Dorsolateral prefrontal cortex (tissue), 122 donors: ENCODE measurements at places on chromosomes 1 and 21.

DNA sequence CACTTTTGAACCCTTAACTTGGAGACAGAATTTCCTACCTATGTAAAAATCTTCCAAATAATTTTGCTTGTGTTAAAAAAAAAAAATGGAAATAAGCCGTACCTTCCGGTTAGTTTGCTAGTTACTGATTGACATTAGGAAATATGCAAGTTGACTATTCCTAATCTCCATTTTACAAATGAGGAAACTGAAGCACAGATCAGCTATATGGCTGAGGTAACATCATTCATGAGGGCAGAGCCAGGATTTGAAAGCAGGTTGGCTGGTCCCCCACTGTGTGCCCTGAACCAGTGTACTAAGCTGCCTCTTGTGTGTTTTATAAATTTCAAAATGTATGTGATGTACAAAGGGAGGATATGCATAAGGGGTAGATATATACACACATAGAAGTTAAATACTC lies 29.6 kb downstream of the BACE2 start:
- DNase-seq, result no peak

DNA sequence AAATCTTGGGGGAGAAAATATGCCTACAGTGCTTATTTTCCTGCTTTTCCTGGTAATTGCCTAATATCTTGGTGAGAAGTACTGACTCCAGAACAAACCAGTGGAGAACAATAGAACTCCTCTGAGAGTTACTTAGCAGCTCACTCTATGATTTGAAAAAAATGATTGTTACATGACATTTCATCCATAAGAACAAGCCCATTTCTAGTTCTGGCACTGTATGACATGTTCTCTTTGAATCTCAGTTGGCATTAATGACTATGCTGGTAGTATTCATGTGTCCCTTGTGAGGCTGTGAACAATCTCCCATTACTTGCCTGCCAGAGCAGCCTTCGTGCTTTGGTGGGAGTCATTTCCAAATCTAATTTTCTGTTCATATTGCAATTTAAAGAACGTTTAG lies 58.0 kb downstream of the CLIC4 start:
- no peak for DNase-seq

DNA sequence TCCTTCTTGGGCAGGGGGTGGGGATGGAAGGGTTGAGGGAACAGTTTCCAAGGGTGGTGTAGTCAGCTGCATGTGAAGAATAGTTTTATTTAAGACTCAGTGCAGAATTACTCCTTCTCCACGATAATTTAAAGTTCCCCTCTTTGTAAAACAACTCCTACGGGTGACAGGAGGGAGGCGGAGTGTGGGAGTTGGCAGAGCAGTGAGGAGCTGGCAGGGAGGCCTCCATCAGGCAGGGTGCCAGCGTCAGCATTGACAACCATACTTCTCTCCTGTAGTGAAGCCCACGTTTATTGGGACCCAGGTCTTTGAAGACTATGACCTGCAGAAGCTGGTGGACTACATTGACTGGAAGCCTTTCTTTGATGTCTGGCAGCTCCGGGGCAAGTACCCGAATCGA lies 93.8 kb downstream of the MTR start:
- no peak for DNase-seq

DNA sequence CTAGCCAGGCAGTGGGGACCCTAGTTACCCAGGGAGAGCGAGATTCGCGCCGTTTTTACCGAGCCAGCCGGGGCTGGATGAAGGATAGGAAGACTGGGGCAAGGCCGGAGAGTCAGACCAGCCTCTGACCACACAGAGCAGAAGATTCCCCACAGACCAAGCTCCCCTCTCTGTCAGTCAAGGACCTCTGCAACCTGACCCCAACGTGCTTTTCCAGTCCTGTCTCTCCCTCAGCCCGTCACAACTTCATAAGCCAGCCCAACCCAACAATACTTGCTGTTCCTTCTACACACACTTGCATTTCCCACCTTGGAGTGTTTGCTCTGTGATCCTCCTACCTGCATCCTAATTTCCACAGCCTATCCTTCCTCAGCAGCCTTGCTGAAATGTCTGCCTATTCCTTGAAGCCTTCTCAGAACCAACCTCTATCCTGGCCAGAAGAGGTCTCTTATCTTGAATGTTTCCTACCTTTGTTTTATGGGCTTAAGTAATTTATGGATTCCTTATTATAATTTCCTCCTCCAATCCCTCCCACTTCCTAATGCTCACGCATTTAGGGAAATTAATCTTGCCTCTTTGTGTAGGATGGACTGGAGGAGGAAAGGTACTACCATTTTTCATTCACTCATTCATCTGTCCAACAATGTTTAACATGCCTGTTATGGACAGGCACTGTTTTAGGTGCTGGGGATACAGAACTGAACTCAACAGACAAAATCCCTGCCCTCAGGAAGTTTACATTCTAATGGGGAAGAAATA lies at the start of gene GSTM3:
TSS of gene GSTM3 (minus strand) at position 424 of the 759 bp plus-strand sequence. CDS start 751 bp downstream, outside the sequence.
- no peak for DNase-seq

GRCh38 chr1:13462682-13463081 lies 51.1 kb downstream of the LRRC38 start:
- DNase-seq, result no peak

- DNase-seq, result no peak
Measured at GRCh38 chr1:185157599-185158412, 839 bp downstream of the SWT1 start.

GRCh38 chr1:94068096-94068998 lies 52.6 kb downstream of the ABCA4 start:
- DNase-seq, result no peak

- DNase-seq, result no peak
Measured at GRCh38 chr1:61469365-61469764, 255.6 kb downstream of the TM2D1 start.

- no peak for DNase-seq
Measured at GRCh38 chr1:85289848-85290335, 13.5 kb upstream of the BCL10 start.

- no peak for DNase-seq
Measured at GRCh38 chr1:177211231-177211630, 40.5 kb downstream of the BRINP2 start.
